Suprapubic skin (tissue), 4 donors: ENCODE measurements at places on chromosomes 5 and 9. TPM values are rescaled to one million over a fixed set of nuclear protein-coding genes. Genes with fewer than 3 reads are reported as not detected.

GZMA gene
- total RNA-seq, result not detected

GRCh38 chr9:110241260-110241857, 14.9 kb downstream of the TXN start:
- no peak overlapping the region for H3K27ac ChIP-seq
- DNase-seq, result no peak
- no peaks in the 10 kb centered on the region for H3K4me1 ChIP-seq
- H3K36me3 ChIP-seq, result peaks cover 39% of the 10 kb centered on the region

DNA sequence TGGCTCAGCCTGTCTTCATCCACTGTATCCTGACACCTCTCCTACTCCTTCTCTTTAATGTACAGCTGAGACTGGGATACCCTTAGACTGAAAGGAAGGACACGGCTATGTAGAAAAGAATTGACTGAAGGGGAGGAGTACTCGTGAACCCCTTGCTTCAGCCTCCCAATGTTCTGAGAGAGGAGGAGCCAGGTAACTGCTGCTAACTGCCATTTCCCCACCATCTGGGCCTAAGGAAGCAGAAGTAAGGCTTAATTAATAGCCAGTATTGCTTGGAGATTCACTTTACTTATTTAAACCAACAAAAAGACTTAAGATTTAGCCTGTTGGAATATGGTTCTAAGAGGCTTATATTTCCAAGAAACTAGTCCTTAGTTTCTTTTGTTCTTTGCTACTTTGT, 18.8 kb upstream of the RGS3 start:
- no peak overlapping the region for H3K4me3 ChIP-seq
- H3K36me3 ChIP-seq, result no peaks in the 10 kb centered on the region
- DNase-seq, result no peak
- no peaks in the 10 kb centered on the region for H3K27me3 ChIP-seq
- H3K4me1 ChIP-seq, result no peaks in the 10 kb centered on the region

DNA sequence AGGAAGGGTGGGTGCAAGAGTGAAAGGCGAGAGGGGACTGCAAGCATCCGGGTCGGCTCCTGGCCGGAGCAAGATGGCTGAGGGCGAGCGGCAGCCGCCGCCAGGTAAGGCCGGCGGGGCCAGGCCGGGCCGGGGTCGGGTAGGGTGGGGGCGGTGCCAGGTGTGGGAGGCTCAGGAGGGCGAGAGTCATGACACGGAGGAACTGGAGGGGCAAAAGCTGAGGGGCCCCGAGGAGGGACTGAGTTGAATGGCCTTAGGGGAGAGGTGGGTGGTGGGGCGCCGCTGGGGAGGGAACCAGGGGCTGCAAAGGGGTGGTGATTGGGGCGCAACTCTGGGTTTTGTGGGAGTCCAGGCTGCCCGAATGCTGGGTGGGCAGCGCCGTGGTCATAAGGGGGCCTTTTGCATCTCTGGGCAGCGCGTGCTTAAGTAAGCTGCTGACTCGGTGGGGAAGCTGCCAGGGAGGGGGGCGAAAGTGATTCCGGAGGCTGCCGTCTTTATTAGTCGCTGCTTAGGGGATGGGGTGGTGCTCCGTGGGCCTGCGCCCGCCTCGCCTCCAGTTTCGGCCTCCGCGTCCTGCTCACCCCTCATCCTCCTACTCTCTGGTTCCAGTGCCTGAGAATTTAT, 425 bp downstream of the PTPA start:
- no peak for DNase-seq
- no peaks in the 10 kb centered on the region for H3K27me3 ChIP-seq
- H3K4me3 ChIP-seq, result peak overlapping the region; percentile 95
- H3K36me3 ChIP-seq, result peaks cover 8% of the 10 kb centered on the region
- peaks cover 64% of the 10 kb centered on the region for H3K4me1 ChIP-seq
- H3K27ac ChIP-seq, result peak overlapping the region; percentile 91

DNA sequence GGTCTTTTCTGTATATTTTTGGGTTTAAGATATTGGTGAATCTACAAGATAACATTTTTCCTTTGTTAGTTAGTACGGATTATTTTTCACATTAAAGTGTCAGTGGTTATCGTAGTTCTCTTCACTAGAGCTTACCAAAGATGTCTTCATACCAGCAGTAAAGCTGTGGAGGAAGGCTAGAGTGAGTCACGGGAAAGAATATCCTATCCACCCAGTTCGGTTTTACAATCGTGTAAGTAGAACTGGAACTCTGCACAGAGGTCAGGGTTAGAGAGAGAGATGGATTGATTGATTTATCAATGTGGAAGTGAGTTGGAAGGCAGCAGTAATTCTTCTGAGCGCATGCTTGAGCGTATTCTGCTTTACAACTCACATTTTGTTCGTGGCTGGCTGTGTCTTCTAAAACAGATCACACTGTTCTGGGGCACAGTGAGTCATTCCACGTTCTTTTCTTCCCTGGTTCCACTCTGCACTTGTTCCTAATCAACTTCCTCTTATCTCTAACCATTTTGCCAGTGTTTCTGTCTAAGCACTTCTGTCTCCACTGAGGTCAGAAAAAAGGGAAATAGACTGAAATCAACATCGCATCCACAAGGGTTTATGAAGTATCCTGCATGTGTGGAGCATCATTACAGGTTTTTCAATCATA, 86.5 kb upstream of the ARRDC3 start:
- no peak overlapping the region for H3K4me3 ChIP-seq
- H3K36me3 ChIP-seq, result no peaks in the 10 kb centered on the region
- H3K27ac ChIP-seq, result peak overlapping the region; percentile 53
- DNase-seq, result no peak
- no peaks in the 10 kb centered on the region for H3K4me1 ChIP-seq
- no peaks in the 10 kb centered on the region for H3K27me3 ChIP-seq

- DNase-seq, result no peak
- H3K4me3 ChIP-seq, result peak within 1 kb of the TSS; percentile 45
- no peaks in the 10 kb centered on the region for H3K36me3 ChIP-seq
- H3K4me1 ChIP-seq, result peaks cover 22% of the 10 kb centered on the region
- H3K27ac ChIP-seq, result no peak within 1 kb of the TSS
- H3K27me3 ChIP-seq, result peaks cover 84% of the 10 kb centered on the region
Measured at GRCh38 chr5:176629853-176630680, at the start of the genes EIF4E1B and SNCB. Gene EIF4E1B, plus strand, starts transcription at chr5:176630675. Its CDS starts 12,113 bp downstream, at chr5:176642788. Gene SNCB, minus strand, starts transcription at chr5:176630534. Its CDS starts 880 bp downstream, at chr5:176629654.
